WTC11 (cell line): ENCODE measurements at places on chromosomes 3 and 15. TPM values are rescaled to one million over a fixed set of nuclear protein-coding genes. Genes with fewer than 3 reads are reported as not detected.
A peak's percentile ranks its signal among the peaks of the same experiment; 100 is the strongest.

DNA sequence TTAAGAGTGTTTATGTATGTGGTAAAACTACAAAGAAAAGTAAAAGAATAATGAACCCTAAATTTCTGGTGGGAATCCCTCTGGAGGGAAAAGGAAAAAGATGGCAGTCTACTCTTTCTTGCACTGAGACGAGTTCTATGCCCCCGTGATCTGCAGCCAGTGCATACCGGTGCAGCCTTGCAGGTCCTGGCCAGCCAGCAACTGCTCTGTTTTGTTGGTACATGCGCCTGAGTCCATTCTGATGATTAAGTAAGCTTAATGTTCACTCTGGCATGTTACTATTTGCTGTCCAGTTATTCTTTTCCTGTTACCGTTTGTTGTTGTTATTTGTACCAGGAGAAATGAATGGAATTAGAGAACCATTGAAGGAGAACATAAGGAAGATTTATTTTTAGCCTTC lies 95.1 kb upstream of the TMC3 start:
- no peak for DNase-seq
- H3K36me3 ChIP-seq = no peaks in the 10 kb centered on the region
- H3K27me3 ChIP-seq = no peaks in the 10 kb centered on the region; the same call in 1 of the 2 replicates
- no peak overlapping the region for H3K4me3 ChIP-seq
- no peak overlapping the region for H3K27ac ChIP-seq

- DNase-seq = no peak
- H3K27ac ChIP-seq = no peak overlapping the region
- no peaks in the 10 kb centered on the region for H3K36me3 ChIP-seq
- H3K4me1 ChIP-seq = peaks cover 4% of the 10 kb centered on the region; the same call in 1 of the 2 replicates
Observed at GRCh38 chr3:139326131-139326530, 17.7 kb upstream of the MRPS22 start.

The SNRPN gene
- total RNA-seq = 800 to 879 TPM (median 874 TPM) in 3 replicates

The IREB2 gene
- total RNA-seq = 86.0 to 89.5 TPM (median 89.3 TPM) in 3 replicates

The CYP1A1 gene
- 0.21 to 0.26 TPM (median 0.23 TPM) in 3 replicates for total RNA-seq

DNA sequence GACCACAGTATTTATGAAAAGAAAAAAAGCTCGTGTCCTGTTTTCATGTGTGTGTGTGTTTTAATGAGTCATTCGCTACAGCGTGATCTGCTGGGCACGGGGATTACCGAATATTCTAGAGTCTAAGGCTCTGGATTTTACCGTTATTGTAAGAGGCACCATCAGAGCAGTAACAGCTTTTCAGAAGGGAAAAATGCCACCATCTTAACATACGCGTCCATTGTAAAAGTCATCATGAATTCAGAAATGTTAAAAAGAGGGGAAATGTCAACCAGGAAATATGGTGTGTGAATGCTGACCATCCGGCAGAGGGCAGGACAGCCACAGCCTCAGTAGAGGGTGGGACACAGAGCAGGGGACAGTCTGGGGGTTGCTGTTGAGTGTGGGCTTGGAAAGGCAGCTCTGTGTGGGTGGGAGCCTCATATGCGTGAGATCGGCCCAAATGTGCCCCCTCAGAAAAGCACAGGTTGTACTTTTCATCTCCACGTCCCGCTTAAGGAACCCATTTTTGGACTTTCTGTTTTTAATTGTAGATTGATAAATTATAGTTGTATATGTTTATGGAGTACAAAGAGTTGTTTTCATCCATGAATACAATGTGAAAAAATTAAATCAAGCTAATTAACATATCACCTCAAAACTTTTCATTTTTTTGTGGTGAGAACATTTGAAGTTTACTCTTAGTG lies 69.6 kb downstream of the ASB7 start:
- no peaks in the 10 kb centered on the region for H3K36me3 ChIP-seq
- DNase-seq = peak; percentile 36
- peaks cover 5% of the 10 kb centered on the region; the same call in 1 of the 2 replicates for H3K27me3 ChIP-seq
- no peak overlapping the region for H3K27ac ChIP-seq
- H3K4me3 ChIP-seq = no peak overlapping the region
- no peaks in the 10 kb centered on the region; the same call in 1 of the 2 replicates for H3K4me1 ChIP-seq

GRCh38 chr3:41117398-41117870 lies 81.9 kb upstream of the CTNNB1 start:
- H3K4me3 ChIP-seq = no peak overlapping the region
- DNase-seq = no peak
- no peaks in the 10 kb centered on the region for H3K36me3 ChIP-seq
- peaks cover 45% of the 10 kb centered on the region for H3K4me1 ChIP-seq

The RSRC1 gene
- total RNA-seq = 21.3 to 27.7 TPM (median 26.6 TPM) in 3 replicates

The LRRIQ4 gene
- total RNA-seq = 0.09 to 0.34 TPM (median 0.18 TPM) in 3 replicates

The ARID3B gene
- 122 to 133 TPM (median 124 TPM) in 3 replicates for total RNA-seq

- no peaks in the 10 kb centered on the region for H3K36me3 ChIP-seq
- no peaks in the 10 kb centered on the region; the same call in 1 of the 2 replicates for H3K27me3 ChIP-seq
- H3K4me1 ChIP-seq = no peaks in the 10 kb centered on the region; the same call in 1 of the 2 replicates
- H3K27ac ChIP-seq = no peak overlapping the region
- no peak overlapping the region for H3K4me3 ChIP-seq
Observed at GRCh38 chr3:191637611-191638010, 176.6 kb downstream of the PYDC2 start.

- no peak for DNase-seq
- H3K4me3 ChIP-seq = peak overlapping the region; percentile 38; the same call in 1 of the 2 replicates
- peaks cover 25% of the 10 kb centered on the region for H3K27me3 ChIP-seq
- no peaks in the 10 kb centered on the region for H3K36me3 ChIP-seq
Observed at GRCh38 chr3:43895573-43895972, 204.8 kb downstream of the ABHD5 start.

The ARHGAP11A gene
- total RNA-seq = 76.8 to 93.0 TPM (median 81.5 TPM) in 3 replicates

- H3K4me1 ChIP-seq = peaks cover 9% of the 10 kb centered on the region
- H3K27me3 ChIP-seq = peaks cover 4% of the 10 kb centered on the region; the same call in 1 of the 2 replicates
- no peak for DNase-seq
- peaks cover 2% of the 10 kb centered on the region; the same call in 1 of the 2 replicates for H3K36me3 ChIP-seq
Observed at GRCh38 chr3:194584866-194585265, 48.4 kb downstream of the TMEM44 start.
